CD4-positive, alpha-beta T cell treated with Interferon gamma for 1 hour (primary cell): ENCODE measurements at places on chromosomes 12 and 14.

DNA sequence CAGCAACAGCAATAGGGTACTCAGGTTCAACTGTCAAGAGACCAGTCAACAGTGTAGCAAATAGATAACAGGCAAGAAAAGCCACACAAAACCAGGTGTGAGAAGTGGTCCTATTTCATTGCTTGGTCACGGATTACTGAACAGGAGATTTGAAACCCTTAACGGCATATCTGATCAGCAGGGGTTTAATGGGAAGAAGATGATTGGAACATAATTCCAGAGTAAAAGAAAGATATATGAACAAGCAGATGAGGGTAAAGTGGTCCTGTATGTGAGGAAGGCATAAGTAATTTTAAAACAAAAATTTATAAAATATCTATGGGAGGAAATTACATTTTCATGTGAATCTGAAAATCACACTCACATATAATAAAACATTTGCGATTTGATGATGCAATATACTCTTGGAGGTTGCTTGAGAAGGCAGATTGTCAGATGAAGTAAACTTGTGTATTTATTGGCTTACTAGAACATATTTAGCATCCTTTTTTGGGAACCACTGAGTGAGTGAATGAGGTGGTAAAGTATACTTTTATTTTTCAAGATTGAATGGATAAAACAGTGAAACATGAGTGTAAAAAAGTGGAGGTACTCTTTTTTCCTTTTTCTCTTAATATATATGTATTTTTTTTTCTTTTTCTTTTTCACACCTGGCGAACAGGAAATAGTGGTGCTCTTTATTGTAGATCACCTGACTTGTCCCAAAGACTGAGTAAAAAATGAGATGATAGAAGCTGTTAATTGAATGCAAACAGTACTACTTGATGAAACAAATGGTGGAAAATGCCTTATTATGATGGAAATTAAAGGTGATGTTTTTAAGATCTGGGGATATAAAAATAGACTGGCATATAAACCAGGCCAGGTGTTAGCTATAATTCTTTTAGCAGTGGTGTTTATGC is 21.6 kb upstream of the SDR39U1 start:
- no peak for DNase-seq

DNA sequence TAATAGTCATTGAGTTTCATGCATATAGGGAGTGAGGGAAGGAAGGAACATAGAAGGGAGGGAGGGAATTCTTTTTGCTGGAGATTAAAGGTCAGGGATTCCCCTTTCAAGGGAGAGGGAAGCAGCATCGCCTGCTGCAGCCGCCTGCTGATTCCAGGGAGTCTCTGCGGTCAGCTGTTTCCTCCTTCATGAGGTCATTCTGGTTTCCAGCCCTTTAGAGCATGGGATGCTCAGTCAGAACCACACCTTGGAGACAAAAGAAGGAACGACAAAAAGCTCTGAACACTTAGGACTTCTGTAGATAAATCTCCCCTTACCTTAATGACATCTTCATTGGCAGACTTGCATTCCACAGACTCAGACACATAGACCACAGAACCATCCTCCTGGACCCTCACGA is 923.0 kb upstream of the TMEM132C start:
- no peak for DNase-seq

- DNase-seq = peak; percentile 24
These were observed 760 bp downstream of the ACTN1 start for GRCh38 chr14:68978172-68978911.

- DNase-seq = no peak
These were observed 129.0 kb downstream of the AACS start for GRCh38 chr12:125194163-125194773.

- no peak for DNase-seq
These were observed 4.1 kb downstream of the NINJ2 start for GRCh38 chr12:659090-659683.

GRCh38 chr12:120496413-120497340 is 764 bp downstream of the DYNLL1 start:
- DNase-seq = peak; percentile 45

GRCh38 chr12:67637718-67638117 is 10.8 kb upstream of the DYRK2 start:
- no peak for DNase-seq

- no peak for DNase-seq
These were observed 459.5 kb downstream of the RMST start for GRCh38 chr12:97921979-97922722.

- no peak for DNase-seq
These were observed 70.5 kb downstream of the TBC1D30 start for GRCh38 chr12:64894827-64895475.

DNA sequence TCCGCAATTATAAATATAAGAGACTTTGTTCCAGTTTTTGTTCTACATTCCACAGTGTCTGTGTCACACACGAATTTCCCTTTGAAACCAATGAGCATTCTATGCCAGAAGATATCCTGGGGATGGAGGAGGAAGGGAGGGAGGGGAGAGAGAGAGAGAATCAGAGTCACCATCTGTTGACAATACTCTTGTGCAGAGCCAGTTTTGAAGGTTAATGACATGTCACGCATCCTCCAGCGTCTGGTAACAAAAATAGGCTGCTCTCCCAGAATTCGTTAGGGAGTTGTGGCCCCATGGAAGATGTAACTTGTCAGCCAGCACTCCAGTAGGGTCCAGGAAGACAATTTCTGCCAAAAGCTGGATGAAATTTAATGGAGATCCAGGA is 213.5 kb upstream of the KRR1 start:
- no peak for DNase-seq

DNA sequence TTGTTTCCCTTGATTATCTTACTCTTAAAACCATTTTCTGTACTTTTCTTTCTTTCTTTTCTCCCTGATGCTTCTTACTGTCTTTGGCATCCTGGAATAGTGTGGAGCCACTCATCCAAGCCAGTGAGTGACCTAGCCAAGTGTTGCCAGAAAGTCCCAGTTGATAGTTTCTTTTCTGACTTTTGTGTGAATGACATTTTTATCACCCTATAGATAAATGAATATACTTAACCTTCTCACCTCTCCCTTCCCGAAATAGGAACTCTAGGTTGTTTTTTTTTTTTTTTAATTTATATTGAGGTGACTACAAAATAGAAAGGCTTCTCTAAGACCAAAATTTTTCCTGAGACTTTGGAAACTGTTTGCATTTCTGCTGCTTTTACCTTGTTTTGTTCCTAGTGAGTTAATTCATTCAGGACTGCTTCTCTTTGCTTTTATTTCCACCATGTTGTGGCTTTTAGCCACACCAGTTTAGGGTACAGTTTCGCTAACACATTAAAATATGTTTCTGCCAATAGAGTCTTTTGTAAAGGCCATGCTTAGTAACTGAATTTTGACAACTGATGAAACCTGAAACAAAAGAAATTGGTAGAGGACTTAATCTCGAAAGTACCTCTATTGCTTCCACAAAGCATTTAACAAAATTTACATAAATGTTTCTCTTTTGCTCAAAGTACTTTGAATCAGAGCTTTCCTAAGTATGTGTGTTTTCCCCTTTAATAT is 194.6 kb downstream of the ERC1 start:
- DNase-seq = no peak

- DNase-seq = peak; percentile 69
These were observed at the start of gene CLMN for GRCh38 chr14:95319312-95320077. Gene CLMN (minus strand): TSS chr14:95319908. CDS start chr14:95319792, 116 bp downstream.

- no peak for DNase-seq
These were observed 86.9 kb downstream of the NTF3 start for GRCh38 chr12:5518584-5519365.

DNA sequence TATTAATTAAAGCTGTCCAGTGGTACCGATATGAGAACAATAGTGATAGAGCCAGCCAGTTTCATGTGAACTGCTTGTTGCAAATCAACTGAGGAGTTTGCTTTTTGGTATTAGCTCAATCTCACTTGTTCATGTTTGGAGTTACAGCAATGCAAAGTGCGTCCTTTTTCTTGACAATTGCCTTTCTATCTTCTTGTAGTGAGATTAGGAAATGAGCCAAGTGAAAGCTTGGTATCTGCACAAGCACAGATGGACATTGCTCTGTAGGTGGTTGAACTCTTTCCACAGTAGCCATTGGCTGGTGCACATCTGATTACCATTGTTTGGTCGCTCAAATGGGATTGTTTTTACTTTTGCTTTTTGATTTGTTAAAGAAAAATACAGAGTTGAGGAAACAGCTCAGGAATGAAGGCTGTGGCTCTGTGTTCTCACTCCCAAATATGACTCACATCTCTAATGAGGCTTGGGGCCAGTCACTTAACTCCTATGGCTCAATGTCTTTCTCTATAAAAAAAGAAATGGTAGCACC is 241.4 kb downstream of the BMP4 start:
- DNase-seq = no peak

DNA sequence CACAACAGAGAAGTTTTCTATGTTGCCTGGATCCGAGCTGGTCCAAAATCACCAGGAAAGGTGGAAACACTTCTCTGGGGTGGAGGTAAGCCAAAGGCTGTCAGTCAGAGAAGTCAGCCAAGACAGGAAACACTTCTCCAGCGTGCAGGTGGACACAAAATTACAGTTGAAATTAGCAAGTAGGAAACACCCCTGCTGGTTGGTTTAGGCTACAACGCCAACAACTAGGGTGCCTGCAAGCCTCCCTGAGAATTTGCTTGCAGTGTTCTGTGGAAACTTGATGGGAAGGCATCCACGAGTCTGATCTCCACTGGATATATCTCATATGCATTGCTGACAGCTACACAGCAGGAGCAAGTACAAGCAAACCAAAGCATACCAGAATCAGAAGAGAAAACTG is 600.5 kb downstream of the RERGL start:
- no peak for DNase-seq

- DNase-seq = no peak
These were observed 36.7 kb upstream of the RIMBP2 start for GRCh38 chr12:130752692-130753230.

GRCh38 chr12:49357103-49357678 is 10.1 kb upstream of the SPATS2 start:
- DNase-seq = no peak

DNA sequence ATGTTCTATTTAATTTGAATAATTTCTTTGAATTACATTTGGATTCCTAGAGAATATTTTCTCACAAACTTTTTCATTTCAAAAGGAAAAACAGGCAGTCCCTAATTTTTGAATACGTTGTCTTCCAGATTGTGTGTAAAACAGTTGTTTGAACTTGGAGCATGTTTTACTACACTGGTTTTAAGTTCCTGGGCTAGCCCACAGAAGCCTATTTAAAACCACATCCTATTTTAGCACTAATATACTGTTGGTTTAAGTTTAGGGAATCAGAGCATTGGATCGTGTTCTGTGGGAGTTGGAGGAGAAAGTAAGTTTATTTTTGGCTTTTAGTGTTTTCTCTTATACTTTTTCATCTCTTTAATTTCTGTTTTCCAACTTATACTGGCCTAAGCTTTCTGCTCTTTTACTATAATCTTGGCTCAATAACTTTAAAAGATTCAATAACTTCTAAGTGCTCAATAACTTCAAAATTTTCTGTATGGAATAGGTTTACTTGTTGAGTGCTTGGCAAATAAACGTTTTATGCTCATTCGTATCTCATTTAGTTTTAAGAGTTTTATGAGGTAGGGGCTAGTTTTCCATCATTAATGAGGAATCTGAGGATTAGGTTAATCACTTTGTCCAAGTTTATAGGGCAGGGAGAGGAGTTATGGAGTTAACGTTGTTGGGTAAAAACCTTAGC is 14.9 kb downstream of the LEMD3 start:
- DNase-seq = no peak

GRCh38 chr14:74141703-74142102 is 56.9 kb downstream of the LIN52 start:
- DNase-seq = no peak

DNA sequence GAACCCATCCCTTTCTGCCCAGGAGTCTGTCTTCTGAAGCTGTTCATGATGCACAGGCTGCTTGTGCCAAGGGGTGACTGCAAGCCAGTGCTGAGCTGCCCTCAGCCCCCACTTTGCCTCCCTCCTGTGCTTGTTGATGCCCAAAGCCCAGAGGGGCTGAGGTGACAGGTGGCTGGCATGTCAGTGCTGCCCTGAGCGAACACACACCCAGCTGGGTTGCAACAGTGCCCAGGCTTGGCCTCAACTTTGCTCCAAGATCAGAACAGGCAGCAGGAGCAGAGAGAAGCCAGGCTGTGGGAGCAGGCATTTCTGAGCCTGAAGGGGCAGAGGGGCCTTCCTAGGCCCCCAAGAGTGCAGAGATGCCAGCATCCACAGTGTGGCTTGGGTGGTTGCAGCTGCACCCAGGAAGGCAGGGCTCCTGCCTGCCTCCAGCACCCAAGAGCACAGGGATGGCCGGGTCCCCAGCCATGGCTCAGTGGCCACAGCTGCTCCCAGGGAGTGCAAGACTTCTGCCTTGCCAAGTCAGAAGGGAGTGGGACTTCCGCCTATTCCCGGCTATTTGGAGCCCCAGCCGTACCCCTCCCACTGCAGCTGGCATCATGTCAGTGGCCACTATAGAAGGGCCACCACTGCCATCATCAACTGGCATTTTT is 83.1 kb downstream of the SLC16A7 start:
- no peak for DNase-seq

- no peak for DNase-seq
These were observed 117.7 kb downstream of the OTOGL start for GRCh38 chr12:80217011-80217535.
